ENCODE measurements at places on chromosomes 2 and 18. TPM values are rescaled to one million over a fixed set of nuclear protein-coding genes. Genes with fewer than 3 reads are reported as not detected.

GRCh38 chr2:202432776-202433175, 56.6 kb downstream of the BMPR2 start:
- DNase-seq = no peak

LHCGR gene
- polyA plus RNA-seq = 0.30 TPM

CKAP2L gene
- polyA plus RNA-seq = 0.06 TPM

- DNase-seq = no peak
Observed at GRCh38 chr18:37769826-37770225, 204.2 kb upstream of the CELF4 start.

- DNase-seq = peak; percentile 52
Observed at GRCh38 chr2:126656431-126657147, 631 bp downstream of the GYPC start.

GRCh38 chr2:97761192-97761591, 47.8 kb downstream of the ZAP70 start:
- DNase-seq = no peak

SLC4A5 gene
- polyA plus RNA-seq = 0.72 TPM

SCN3A gene
- 0.39 TPM for polyA plus RNA-seq

GRCh38 chr2:178330175-178331017, 120.6 kb downstream of the PRKRA start:
- no peak for DNase-seq

- DNase-seq = no peak
Observed at GRCh38 chr2:25682082-25682481, 8.7 kb upstream of the DTNB start.

GRCh38 chr2:213664817-213665216, 380.6 kb downstream of the SPAG16 start:
- no peak for DNase-seq

DNA sequence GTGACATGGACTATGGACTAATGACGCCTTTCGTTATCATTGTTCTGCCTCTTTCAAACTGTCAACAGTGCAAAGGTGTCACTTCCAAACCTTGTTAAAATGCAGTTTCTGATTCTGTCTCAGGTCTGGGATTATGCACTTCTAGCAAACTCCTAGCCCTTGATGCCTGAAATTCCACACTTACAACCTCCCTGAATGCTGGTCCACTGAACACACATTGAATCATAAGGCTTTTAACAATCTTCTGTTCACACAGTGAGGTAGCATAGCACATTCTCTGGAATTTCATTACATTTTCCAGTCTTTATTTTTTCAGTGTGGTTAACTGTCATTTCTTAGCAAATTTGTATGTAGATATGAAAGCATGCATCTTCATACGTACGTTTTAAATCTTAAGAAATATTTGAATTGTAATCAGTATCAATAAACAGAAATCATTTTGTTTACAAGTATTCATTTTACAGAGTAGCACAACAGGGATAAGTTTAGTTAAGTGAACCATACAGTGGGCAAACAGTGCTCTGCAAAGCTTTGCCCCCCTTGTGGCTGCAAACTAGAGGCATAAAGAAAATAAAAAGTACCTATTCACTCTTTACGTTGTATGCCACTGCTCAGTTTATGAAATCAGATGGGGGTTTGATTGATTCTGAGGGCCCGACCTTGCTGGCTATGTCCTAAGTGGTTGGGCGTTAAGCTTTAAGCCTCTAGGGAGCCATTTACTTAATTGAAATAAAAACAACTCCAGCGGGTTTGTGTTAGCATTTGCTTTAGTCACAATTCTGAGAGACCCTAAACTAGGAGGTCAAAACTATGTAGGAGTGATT, 250.8 kb downstream of the LRRTM1 start:
- no peak for DNase-seq

GRCh38 chr18:37712776-37713175, 147.2 kb upstream of the CELF4 start:
- no peak for DNase-seq

GRCh38 chr2:36395866-36396265, 40.3 kb downstream of the CRIM1 start:
- DNase-seq = no peak

- DNase-seq = no peak
Observed at GRCh38 chr2:19987936-19988335, 2.0 kb downstream of the WDR35 start.

DNA sequence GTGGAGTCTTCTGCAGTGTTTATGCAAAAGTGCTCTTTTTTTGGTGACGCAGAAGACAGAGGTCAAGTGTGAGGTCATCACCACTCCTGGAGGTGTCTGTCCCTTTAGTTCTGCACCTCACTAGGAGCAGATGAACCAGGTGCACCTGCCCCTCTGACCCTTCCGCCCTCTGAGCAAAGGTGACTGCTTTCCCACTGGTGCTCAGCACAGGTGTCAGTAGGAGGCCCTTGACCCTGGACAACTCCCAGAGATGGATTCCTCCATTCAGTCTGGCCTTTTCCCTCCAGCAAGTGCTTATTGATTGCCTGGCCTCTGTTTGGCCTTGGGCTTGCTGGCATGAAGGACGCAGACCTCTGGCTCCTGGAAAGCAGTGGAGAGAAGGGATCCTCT, 8.7 kb upstream of the SLC4A3 start:
- no peak for DNase-seq

- DNase-seq = peak; percentile 25
Observed at GRCh38 chr2:4903656-4904348, 788.4 kb upstream of the SOX11 start.

DNA sequence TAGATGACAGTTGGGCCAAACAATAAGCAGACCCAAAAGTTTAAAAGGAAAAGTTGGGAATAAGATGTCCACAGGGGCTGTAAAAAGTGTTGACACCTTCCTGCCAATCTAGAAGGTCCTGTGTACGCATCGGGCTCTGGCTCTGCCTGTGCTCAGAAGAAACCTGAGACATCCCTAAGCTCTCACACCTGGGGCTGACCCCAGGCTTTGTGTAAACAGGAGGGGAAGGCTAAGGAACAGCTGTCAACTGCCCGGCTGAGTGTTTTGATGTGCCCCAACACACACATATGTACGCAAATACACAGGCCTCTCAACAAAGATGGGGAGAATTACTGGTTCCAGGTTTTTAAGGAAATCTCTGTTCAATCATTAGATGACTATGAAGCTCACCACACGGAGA, 59.5 kb downstream of the TMEM131 start:
- DNase-seq = no peak

UGT1A8 gene
- not detected for polyA plus RNA-seq

GRCh38 chr2:7394195-7394594, 477.0 kb downstream of the RNF144A start:
- DNase-seq = no peak

ZNF24 gene
- polyA plus RNA-seq = 17.6 TPM

ZSCAN30 gene
- polyA plus RNA-seq = 17.1 TPM

- no peak for DNase-seq
Observed at GRCh38 chr2:223854741-223855140, 17.4 kb upstream of the AP1S3 start.

DNA sequence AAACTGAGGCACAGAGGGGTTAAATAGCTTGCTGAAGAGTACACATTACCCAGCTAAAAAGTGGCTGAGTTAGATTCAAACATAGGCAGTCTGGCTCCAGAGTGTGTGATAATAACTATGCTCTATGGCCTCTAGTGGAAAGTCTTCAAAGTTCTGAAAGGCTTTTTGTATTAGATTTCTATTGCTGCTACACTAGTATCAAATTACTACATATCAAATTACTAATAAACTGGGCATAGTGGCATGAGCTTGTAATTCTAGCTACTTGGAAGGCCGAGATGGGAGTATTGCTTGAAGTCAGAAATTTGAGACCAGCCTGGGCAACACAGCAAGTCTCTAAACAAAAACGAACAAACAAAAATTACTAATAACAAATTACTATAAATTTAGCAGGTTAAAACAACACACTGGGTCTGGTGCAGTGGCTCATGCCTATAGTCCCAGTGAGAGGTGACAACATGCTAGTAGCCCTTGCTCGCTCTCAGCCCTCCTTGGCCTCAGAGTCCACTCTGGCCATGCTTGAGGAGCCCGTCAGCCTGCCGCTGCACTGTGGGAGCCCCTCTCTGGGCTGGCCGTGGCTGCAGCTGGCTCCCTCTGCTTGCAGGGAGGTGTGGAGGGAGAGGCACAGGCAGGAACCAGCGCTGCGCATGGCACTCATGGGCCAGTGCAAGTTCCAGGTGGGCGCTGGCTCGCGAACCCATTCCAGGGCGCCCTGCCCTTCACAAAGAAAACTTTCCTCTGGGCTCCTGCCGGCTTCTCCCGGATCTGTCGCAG, 38.2 kb upstream of the TWSG1 start:
- no peak for DNase-seq

GRCh38 chr18:37252342-37252741, 313.3 kb downstream of the CELF4 start:
- DNase-seq = no peak

UGT1A3 gene
- not detected for polyA plus RNA-seq

GRCh38 chr2:227654426-227654825, 12.2 kb upstream of the SCYGR5 start:
- DNase-seq = no peak

CHST9 gene
- polyA plus RNA-seq = 0.03 TPM

MSGN1 gene
- not detected for polyA plus RNA-seq

TEKT4 gene
- polyA plus RNA-seq = not detected

DNA sequence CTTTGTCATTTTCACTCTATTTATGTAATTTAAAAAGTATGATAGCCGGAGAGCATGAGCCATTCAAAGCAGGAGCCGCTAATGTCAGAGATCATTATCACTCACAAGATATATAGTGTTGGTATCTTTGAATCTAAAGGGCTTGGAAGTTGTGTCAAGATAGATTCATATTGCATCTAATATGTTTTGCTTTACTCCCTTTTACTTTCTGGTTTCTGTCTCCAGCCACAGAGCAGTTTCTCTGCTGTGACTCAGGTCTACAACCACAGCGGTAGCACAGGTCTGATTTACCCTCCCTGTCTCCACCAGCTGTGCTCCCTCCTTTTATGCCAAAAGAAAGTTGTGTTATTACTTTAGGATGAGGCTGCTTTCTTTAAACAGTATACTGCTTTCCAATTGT, 424.0 kb downstream of the ARHGAP15 start:
- no peak for DNase-seq

DNA sequence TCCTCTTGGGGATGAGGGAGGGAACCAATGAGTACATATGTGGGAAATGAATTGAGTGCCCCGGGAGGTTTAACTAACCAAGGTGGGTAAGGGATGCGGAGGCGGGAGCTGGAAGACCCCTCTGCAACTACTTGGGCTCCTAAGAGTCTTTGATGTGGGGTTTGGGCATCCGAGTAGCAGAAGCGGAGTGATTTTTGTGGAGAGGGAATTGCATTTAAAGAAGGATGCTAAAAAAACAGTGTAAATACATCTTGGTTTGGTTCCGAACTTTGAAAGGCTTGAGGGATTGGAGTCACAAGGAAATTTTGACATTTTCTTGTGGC, 215.7 kb downstream of the MCFD2 start:
- DNase-seq = no peak

GRCh38 chr18:8499810-8500675, 109.2 kb upstream of the RAB12 start:
- no peak for DNase-seq

ST8SIA3 gene
- polyA plus RNA-seq = not detected

LIMS3 gene
- 0.61 TPM for polyA plus RNA-seq

GRCh38 chr2:20438334-20439192, 8.3 kb upstream of the RHOB start:
- peak; percentile 50 for DNase-seq

WDR35 gene
- 1.1 TPM for polyA plus RNA-seq

ALLC gene
- not detected for polyA plus RNA-seq

GRCh38 chr2:1625281-1626001, 118.9 kb downstream of the PXDN start:
- DNase-seq = peak; percentile 54

UBXN4 gene
- 28.2 TPM for polyA plus RNA-seq

DNA sequence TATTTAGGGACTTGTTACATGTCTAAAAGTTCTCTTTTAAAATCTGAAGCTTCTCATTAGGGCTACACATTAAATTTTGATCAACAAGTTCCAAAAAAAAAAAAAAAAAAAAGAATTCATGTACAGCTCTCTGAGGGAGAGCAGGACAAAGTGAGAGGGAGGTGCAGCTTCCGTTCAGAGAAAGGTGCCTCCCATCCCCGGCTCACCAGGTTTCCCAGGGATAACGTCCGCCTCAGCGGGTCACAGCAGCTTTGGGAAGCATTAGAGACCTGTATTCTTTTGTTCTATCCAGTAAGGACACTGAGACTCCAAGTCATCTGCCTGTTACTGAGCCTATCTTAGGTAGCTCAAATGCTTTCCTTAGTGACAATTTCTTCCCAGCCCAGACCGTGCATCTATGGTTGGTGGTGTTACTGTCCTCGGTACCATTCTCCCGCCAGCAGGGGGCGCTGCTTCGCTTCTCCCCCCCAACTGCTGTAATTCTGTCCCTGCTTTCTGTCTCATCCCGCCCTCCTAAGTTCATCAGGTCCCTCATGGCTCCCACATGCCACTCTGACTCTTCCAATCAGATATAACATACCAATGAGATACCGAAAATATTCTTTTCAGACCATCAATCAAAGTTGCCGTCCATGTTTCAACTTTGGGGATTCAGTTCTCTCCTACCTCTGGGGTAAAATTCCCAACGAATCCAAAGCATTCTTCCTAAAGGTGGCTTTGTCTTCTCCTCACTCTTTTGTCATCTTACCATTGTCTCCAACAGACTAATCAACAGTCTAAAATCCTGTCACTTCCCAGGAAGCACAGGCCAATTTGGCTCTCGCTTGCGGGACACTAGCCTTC, 466.5 kb downstream of the METTL4 start:
- peak; percentile 30 for DNase-seq

DNA sequence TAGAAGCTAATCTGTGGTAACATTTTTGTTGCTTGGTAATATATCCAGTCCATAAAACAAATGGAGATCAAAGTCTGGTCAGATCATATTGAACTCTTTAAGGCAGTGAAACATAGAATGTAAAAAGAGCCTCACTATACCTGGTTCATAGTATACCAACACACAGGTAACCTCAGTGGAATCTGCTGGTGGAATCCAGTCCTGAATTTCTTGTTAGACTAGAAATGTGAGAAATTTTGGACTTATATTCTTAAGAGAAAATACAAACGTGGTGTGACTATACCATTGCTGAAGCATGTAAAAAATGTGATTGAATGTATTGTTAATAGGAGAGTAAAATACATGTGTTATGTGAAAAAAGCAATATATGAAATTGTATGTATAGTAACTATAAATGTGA, 46.1 kb upstream of the GRHL1 start:
- no peak for DNase-seq

GRCh38 chr2:186648130-186648529, 45.7 kb upstream of the FAM171B start:
- DNase-seq = no peak

DNA sequence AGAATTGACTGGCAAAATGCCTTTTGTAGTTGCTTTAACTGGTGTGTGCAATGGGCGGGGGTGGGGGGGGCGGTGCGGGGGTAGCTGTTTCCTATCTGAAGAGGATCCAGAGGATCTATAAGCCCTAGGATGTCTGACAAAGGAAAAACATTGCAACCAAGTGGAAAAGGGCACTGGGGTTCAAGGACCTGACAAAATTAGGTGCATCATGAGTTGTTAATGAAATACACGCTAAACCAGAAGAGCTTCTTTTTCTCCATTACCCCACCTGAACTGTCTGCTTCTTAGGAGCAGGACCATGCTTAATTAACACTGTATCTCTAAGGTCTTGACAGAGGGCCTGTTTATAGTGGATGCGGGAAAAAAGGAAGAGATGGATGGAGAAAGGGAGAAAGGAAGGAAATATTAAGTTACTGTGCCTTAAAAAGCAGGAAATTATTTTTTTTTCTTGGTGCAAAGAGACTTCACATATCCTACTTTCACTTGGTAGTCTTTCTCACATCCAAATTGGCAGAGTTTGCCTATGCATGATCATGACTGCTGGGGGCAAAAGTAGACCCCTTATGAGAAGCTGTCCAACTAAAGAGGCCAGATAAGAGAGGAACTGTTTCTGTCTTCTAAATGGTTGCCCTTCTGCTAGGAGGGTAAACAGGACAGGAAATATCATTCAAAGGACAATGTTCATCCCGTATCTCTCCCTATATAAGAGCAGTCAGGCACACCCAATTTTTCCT, 4.6 kb downstream of the RND3 start:
- DNase-seq = no peak
